ENCODE measurements at places on chromosomes 11 and 22.
A peak's percentile ranks its signal among the peaks of the same experiment; 100 is the strongest.

- DNase-seq, result no peak
Observed at GRCh38 chr22:38238519-38239071, 34.2 kb downstream of the TMEM184B start.

- no peak for DNase-seq
Observed at GRCh38 chr11:119859684-119860083, 130.7 kb upstream of the NECTIN1 start.

GRCh38 chr22:49400136-49400940, 427.3 kb downstream of the BRD1 start:
- DNase-seq, result no peak

GRCh38 chr11:132131961-132132360, 761.5 kb downstream of the NTM start:
- no peak for DNase-seq

DNA sequence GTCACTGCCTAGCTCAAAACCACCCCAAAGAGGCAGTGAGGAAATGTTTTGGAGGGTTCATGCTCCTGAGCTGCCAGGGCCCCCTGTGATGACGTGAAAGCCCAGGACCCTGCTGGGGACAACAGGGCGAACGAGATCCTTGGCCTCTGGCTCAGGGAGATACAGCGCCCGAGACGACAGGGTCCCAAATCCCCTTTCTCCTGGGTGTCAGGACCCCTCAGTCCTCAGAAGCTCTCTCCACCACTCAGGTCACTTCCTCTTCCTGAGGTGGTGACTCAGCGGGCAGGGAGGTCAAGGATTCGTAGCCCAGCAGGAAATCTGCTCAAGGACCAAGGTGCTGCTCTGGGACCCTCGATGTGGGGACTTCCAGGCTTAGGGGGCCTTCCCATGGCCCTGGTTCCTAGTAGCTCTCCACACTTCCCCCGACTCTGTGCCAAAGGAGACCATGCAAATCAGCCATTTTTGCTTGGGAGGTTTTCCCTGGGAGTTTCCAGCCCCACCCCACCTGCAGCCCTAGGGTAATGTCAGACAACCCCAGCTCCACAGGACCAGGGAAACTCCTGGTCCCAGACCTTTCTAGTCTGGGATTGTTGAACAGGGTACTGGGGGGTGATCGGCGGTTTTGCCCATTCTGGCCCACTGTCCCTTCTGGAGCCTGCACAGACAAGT, 12.8 kb downstream of the BCL9L start:
- DNase-seq, result peak; percentile 79

DNA sequence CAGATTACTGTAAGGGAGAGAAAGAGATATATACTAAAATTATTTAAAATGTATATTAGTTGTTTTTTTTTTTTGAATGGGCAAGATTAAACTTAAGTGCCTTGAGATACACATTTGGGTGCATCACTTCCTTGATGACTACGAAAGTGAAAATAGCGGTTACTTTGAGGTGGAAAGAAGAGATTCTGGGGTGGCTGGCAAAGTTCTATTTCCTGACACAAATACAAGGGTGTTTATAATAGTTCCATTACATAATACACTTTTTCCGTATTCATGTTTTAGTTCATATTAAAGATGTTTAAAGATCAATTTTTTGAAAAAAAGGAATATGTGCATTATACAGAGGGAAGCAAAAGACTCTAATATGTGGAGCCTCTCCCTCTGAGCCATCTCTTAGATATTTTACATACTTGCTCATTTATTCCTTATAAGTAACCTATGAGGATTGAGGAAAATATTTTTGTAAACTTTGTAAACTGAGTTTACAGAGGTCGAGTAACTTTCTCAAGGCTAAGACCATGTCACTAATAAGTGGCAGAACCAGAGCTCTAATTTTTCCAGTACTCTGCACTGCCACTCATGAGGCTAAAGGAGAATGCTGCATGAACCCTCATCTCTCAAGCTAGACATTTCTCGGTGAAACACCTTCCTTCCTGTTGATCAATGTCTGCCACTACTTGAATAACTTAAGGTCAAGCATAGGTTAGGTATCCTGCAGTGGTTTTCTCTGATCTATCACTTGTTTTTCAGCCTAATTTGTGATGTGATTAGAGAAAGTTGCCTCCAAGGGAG, 58.6 kb downstream of the DDIAS start:
- DNase-seq, result peak; percentile 65

DNA sequence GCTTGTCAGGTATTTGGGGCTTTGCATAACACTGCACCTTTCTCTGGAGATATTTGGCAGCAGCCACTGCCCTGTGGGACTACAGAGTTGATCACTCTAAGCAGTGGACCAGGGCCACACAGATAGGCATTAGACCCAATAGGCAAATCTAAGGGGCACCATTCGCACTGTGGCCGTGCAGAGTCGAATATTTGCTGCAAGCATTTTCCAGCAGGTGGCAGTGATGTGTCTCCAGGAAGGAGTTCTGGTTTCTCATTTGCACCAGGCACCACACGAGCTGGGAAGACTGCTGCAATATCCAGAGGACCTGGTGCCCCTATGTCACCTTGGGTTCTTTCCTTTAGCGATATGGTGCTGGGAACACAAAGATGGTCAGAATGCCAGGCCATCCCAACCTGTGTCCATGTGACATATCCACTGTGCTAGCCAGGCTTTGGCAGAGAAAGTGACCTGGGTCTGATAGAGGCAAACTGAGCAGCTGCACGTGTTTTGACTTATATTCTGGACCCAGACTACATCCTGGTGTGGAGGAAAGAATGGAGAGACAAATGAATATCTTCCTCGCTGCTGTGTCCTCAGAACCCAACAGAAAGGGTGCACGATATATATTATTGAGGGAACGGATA, 318.7 kb downstream of the BUD13 start:
- peak; percentile 49 for DNase-seq

GRCh38 chr22:26127126-26127525, 42.1 kb upstream of the SEZ6L start:
- DNase-seq, result no peak

GRCh38 chr22:49568751-49569285, 258.9 kb downstream of the BRD1 start:
- no peak for DNase-seq

DNA sequence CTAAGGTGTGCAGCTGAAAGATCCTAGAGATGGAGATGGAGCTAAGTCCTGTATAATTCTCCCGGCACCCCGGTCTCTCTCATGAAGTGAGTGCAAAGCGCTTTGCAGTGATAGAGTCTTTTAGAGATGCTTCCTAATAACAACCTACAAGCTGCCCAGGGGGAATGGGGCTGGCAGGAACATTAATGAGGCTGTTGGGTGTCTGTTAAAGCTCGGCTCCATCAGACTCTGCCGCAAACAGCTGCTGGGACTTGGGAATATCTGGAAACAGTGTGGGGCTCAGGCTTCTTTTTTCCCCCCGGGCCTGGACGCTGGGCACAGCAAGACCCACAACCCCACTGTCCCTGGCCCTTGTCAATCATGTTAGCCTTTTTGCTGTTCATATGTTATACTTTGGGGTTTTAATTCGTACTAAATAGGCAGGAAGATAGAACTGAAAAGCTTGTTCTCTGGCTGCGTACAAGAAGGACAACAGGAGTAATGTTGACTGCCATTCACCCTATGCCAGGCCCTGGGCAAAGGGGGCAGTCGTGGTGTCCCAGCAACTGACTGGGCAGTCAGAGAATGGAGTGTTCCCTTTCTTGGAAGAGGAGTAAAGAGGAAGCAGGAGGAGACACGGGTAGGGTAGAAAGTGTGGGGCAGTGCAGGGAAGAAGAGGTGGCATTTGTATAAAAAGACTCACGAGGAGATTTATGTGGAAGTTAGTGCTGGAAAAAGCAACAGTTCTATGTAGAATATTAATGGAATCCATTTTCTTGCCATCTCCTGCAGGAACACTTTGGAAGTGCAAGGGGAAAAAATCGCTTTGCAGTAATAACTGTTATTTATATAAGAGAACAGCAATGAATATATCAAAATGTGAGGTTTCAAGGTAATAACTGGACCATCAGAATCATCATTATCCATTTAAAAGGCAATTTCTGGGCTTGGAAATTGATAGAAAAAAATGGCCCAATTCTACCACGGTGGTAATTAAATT, 232.8 kb downstream of the GRIK4 start:
- no peak for DNase-seq

GRCh38 chr11:18697576-18697975, 1.0 kb upstream of the TMEM86A start:
- DNase-seq, result no peak

- no peak for DNase-seq
Observed at GRCh38 chr22:44147008-44147645, 33.6 kb upstream of the PARVG start.

DNA sequence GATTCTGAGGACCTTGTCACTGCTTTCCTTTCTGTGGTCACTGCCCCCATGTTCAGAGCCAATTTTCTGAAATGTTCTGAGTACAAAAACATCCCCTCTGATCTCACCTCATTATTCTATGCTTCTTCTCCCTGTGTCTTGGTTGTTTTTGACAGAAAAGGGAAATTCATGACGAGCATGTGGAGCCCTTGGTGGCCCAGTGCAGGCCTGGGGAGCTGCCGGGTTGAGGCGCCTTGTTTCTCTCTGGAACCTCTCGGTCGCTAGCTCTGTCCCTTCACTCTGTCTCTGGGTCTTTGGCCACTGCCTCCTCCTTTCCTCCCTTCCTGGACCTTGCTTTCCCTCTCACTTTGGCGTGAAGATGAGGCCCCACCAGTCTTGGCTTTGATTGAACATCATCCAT, 63.0 kb upstream of the THY1 start:
- no peak for DNase-seq

- DNase-seq, result no peak
Observed at GRCh38 chr11:20452585-20452984, 65.1 kb downstream of the PRMT3 start.

DNA sequence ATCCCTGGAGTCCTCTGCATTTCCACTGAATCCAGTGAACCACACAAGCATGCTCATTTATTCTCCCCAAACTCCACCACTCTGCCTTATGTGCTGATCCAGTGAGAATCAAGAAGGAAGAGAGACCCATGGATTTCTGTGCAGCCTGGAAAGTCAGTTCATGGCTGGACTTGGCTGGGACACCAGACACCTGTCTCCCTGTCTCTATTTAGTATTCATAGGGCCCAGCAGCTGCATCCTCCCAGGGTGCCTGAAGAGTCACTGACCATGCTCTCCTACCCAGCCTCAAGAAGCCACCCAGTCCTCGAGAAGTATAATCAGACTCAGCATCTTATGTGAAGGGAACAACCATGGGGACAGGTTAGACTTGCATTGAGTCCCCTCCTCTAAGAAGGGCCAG, 83.2 kb downstream of the ZNF280B start:
- DNase-seq, result no peak

DNA sequence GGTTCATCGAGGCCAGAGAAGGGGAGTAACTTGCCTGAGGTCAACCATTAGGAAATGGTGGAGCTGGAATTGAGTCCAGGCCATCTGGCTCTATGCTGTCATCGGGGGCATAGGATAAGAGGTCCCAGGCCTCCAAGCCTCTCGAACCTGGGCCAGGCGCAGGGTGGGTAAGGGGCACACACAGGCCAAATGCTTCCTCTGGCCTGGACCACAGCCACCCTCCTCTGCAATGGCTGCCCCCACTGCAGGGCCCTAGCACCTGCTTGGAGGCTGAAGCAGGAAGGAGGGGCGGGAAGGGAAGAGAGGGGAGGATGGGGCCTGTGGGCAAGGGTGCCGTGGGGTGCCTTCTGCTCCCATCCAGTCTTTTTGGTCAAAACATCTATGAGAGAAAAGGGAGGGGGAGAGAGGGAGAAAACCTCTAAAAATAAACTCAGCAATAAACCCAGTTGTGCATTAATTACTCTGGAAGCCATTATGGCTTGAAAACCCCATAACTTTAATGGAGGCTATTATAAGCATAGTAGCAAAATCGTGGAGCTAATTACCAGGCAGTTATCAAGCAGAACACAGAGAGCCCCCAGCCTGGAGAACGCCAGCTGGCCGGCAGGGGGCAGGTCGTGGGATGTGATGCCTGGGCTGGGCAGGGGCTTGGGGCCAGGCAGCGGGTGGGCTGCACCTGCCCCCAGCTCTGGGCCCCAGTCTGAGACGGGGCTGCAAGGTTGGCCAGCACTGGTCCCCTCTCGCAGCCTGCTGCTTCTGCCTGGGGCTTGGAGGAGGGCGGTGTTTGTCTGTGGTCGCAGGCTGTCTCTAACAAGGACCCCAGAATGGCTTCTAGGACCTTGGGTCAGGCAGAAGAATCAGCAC, 21.1 kb downstream of the B3GAT1 start:
- no peak for DNase-seq

GRCh38 chr11:9639099-9639498, 24.8 kb upstream of the SWAP70 start:
- DNase-seq, result no peak

DNA sequence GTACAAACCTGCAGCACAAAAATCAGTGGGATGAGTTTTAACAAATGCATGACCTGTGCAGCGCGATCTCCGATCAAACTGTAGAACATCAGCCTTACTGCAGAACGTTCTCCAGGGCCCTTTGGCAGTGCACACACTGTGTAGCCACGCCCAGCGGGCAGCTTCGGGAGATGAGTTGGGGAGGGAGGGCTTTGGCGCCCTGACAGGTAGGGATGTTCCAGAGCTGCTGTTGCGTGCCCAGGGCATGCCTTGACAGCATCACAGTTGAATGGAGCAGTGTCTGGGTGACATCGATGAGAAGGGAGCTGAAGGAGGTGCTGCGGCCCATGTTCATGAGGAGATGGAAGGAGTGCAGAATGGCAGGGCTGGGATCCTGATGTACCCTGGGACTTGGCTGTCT, 80.2 kb downstream of the TBC1D22A start:
- no peak for DNase-seq

DNA sequence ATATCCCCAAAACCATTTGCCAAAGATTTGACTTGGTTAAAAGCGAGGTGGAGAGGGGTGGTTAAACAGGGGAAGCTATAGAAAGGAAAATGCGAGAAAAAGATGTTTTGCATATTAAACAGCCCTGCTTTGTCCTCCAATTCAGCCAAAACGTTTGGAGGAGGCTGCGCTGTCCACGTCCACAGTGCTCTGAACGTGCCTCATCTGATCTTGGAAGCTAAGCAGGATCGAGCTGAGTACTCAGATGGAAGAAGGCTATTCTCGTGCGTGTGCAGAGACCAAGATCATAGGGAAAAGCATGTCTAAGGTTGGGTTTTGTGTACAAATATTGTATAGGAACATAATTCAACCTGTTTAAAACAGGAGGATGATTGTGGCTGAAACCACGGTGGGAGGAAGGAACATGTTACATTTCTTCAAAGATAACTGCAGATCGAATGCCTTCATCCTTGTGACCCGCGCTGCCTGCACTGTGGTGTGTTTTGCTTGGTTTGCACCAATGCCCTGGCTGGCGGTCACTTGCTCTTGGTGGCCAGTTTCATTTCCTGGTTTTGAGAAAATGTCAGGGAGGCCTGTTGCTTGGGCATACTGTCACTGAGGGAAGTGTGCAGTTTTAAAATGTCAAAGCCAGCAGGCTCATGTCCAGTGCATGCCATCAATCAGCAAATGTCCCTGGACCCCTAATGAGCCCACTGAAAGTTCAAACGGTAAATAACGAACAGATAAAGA, 40.4 kb downstream of the FLI1 start:
- DNase-seq, result peak; percentile 64

GRCh38 chr11:45354976-45355705, 69.0 kb upstream of the SYT13 start:
- DNase-seq, result peak; percentile 91

DNA sequence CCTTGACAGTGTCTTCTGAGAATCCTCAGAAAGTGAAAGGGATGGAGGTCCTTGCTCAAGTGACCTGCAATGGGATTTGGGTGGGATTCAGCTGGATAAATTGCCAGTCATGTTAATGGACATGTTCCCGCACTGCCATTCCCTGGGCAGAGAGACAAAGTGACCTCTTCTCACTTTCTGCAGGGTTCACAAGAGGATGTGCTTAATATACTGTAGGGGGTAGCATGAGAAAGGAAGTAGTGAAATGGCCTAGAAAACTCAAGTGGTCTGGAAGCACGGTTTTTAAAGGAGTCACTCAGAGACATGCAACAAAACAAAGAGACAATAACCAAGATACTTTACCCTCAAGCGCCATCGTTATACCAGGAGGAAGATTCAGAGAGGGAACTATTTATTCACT, 70.2 kb downstream of the NELL1 start:
- no peak for DNase-seq

All from activated CD8-positive, alpha-beta T cell treated with anti-CD3 and anti-CD28 coated beads for 36 hours (primary cell).